ENCODE measurements at places on chromosomes 13 and 19.

DNA sequence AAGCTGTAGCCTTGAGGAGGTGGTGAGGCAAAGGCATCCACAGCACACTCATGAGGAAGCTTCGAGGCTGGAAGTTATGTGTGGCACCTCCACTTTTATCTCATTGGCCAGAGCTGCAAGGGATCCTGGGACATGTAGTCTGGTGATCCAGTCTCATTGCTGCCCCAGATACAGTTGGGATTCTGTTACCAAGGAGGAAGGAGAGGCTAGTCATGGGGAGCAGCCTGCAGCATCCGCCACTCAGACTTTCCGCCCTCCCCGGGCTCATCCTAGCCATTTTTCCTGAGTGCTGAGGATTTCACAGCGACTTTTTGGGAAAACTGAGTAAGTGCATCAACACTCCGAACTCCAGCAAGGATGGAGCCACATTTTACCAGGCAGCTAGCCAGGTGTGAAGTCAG, 74.4 kb downstream of the DPF1 start:
- H3K4me3 ChIP-seq = no peak overlapping the region
- DNase-seq = no peak
- H3K4me1 ChIP-seq = no peaks in the 10 kb centered on the region
- no peaks in the 10 kb centered on the region for H3K27me3 ChIP-seq
- no peak overlapping the region for H3K27ac ChIP-seq

- H3K27ac ChIP-seq = no peak overlapping the region
- H3K4me3 ChIP-seq = no peak overlapping the region
- no peak for DNase-seq
- no peaks in the 10 kb centered on the region for H3K4me1 ChIP-seq
Measured at GRCh38 chr13:47890146-47890814, 110.8 kb downstream of the SUCLA2 start.

DNA sequence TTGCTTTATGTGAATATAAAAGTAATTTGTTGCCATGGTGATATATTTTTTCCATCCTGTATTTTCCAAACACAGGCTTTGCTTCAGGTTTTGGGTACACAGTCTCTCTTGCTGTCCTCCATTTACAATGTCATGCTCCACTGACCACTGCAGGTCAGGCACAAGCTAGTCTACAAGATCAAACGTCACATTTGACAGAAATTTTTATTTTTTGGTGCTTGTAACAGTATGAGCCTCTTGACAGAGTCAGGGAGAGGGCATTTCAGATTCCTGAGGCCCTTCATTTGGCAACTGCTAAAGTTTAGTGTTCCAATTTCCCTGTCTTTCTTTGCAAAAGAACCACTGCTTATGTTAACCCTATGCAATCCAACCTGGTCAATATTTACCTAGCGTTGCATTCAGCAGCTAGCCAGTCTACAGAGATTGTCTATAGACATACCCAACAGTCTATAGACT, 175.0 kb downstream of the RFC3 start:
- H3K4me3 ChIP-seq = no peak overlapping the region
- no peaks in the 10 kb centered on the region for H3K4me1 ChIP-seq
- no peaks in the 10 kb centered on the region for H3K27me3 ChIP-seq

GRCh38 chr19:5804516-5805461, at the start of gene NRTN:
TSS of gene NRTN (plus strand) at chr19:5805067. CDS start at chr19:5824166, 19,099 bp downstream.
- H3K36me3 ChIP-seq = no peaks in the 10 kb centered on the region
- H3K27ac ChIP-seq = peak within 1 kb of the TSS; percentile 72
- peak; percentile 40 for DNase-seq
- peaks cover 21% of the 10 kb centered on the region for H3K27me3 ChIP-seq

DNA sequence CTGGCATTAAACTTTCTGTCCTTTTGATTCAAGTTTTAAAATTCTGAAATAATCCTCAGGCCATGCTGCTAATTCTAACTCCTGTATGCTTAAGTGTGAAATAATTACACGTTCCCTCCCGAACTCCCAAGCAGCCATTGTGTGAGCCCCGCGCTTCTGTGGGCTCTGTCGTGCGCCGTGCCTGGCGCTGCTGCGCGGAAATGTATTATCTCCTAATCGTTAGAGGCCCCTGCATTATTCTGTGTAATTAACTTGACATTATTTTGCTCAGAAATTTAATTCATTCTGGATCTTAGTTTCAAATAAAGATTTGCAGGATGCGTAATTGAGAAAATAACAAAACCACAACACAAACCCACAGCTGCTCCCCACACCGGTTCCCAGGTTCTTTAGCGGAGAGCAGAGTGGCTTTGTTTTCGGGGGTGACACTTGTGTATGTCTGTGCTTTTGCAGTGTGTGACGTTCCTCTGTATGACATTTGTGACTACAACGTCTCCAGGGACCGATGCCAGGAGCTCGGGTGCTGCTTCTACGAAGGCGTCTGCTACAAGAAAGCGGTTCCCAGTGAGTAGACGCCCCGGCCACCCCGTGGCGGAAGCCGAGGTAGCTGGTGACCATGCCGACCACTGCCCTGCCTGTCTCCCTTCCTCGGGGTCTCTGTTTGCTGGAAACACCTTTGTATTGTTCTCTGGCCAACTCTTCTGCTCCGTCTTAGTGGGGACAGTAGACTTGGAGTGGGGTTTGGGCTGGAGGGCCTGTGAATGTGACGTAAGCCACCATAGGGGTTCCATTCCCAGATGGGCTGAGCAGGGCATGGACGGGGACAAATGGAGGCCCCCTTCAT, 7.5 kb downstream of the TEX29 start:
- no peaks in the 10 kb centered on the region for H3K4me1 ChIP-seq
- no peak overlapping the region for H3K27ac ChIP-seq
- H3K36me3 ChIP-seq = no peaks in the 10 kb centered on the region
- no peak for DNase-seq
- no peak overlapping the region for H3K4me3 ChIP-seq
- no peaks in the 10 kb centered on the region for H3K27me3 ChIP-seq

- no peaks in the 10 kb centered on the region for H3K27me3 ChIP-seq
- H3K27ac ChIP-seq = no peak overlapping the region
- DNase-seq = no peak
- no peaks in the 10 kb centered on the region for H3K36me3 ChIP-seq
Measured at GRCh38 chr13:88617176-88617575, 946.0 kb downstream of the SLITRK5 start.

DNA sequence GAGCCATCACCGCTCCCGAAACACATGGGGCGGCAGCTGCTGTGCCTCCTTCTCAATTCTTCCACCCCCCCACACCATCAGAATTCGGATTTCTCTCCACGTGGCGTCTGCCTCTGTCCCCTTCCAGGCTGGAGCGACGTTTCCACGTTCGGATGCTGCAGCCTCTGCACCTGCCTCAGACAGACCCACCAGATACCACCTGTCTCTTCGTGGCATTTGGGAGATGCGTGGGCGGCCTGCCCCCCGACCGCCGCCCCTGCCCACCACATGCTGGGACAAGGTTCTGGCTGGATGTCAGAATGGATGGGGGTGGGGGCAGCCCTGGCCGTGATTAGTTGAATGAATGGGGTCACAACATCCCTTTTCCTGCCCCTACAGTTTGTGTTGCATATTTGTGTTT, 90.0 kb downstream of the SLC7A1 start:
- no peaks in the 10 kb centered on the region for H3K4me1 ChIP-seq
- no peaks in the 10 kb centered on the region for H3K36me3 ChIP-seq
- no peak for DNase-seq
- peaks cover 14% of the 10 kb centered on the region for H3K27me3 ChIP-seq
- H3K4me3 ChIP-seq = no peak overlapping the region
- H3K27ac ChIP-seq = no peak overlapping the region

- H3K27me3 ChIP-seq = no peaks in the 10 kb centered on the region
- peaks cover 12% of the 10 kb centered on the region for H3K36me3 ChIP-seq
- H3K4me3 ChIP-seq = no peak overlapping the region
- no peaks in the 10 kb centered on the region for H3K4me1 ChIP-seq
- peak; percentile 80 for DNase-seq
- H3K27ac ChIP-seq = no peak overlapping the region
Measured at GRCh38 chr19:19259741-19260140, 13.4 kb downstream of the TM6SF2 start.

GRCh38 chr13:41582027-41582463, 124.7 kb downstream of the RGCC start:
- DNase-seq = no peak
- no peaks in the 10 kb centered on the region for H3K27me3 ChIP-seq
- H3K27ac ChIP-seq = no peak overlapping the region
- H3K4me3 ChIP-seq = no peak overlapping the region
- H3K36me3 ChIP-seq = peaks cover 1% of the 10 kb centered on the region

GRCh38 chr19:45927565-45928261, 13.1 kb upstream of the NANOS2 start:
- no peak overlapping the region for H3K4me3 ChIP-seq
- H3K27me3 ChIP-seq = no peaks in the 10 kb centered on the region
- H3K36me3 ChIP-seq = no peaks in the 10 kb centered on the region

GRCh38 chr19:19774354-19775033, 41.6 kb upstream of the ZNF14 start:
- no peaks in the 10 kb centered on the region for H3K27me3 ChIP-seq
- no peak for DNase-seq
- H3K4me3 ChIP-seq = no peak overlapping the region
- no peaks in the 10 kb centered on the region for H3K36me3 ChIP-seq

DNA sequence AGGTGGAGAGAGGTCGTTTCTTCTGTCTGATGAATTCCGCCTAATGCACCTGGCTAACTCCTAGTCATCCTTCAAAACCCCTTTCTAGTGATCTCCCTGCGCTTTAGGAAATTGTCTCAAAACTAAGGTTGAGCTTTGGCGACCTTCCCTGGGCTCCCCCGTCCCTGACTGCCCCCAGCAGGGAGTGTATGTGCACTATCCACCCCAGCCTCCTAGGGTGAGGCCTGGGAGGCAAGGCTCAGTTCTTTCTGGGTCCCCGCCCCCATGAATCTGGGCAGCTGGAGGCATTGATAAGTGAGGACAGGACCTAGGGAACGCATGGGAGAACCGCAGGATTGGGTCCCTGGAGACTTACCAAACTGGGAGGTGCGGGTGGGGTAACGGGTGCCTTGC, 378 bp downstream of the TLE6 start:
- no peak overlapping the region for H3K4me3 ChIP-seq
- H3K36me3 ChIP-seq = no peaks in the 10 kb centered on the region
- H3K27ac ChIP-seq = peak overlapping the region; percentile 12
- H3K27me3 ChIP-seq = no peaks in the 10 kb centered on the region

DNA sequence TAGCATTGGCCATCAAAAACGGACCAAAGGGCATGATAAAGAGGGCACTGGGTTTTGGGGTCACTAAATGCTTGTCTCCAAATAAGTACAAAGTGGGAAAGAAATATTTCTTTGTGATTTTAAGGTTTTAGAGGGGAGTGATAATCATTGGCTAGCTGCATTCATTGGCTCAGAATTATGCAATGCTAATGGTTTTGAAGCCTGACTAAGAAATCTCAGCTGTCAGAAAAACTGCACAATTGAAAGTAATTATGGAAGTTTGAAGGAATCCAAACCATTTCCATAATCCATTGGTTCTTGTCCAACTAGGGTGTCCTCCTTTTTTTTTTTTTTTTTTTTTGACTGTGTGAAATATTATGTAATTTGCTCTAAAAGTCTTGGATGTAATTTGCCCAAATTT, 88.2 kb upstream of the ARGLU1 start:
- no peaks in the 10 kb centered on the region for H3K36me3 ChIP-seq
- no peak overlapping the region for H3K27ac ChIP-seq
- no peak for DNase-seq
- no peak overlapping the region for H3K4me3 ChIP-seq
- H3K4me1 ChIP-seq = no peaks in the 10 kb centered on the region

GRCh38 chr19:55161571-55162322, 4.2 kb upstream of the TNNI3 start:
- no peak overlapping the region for H3K4me3 ChIP-seq
- H3K27me3 ChIP-seq = peaks cover 59% of the 10 kb centered on the region
- no peak for DNase-seq
- H3K27ac ChIP-seq = no peak overlapping the region
